Mesothelial cell of epicardium (in vitro differentiated cells): ENCODE measurements at places on chromosomes 7 and 10.

- H3K4me1 ChIP-seq: peaks cover 7% of the 10 kb centered on the region
- no peak overlapping the region for H3K4me3 ChIP-seq
- no peak for DNase-seq
- H3K27me3 ChIP-seq: peaks cover 4% of the 10 kb centered on the region
- no peak overlapping the region for H3K27ac ChIP-seq
- H3K36me3 ChIP-seq: no peaks in the 10 kb centered on the region
Observed at GRCh38 chr10:5963591-5963990, 13.8 kb downstream of the IL15RA start.

GRCh38 chr10:123651421-123652047, 14.6 kb upstream of the GPR26 start:
- peaks cover 55% of the 10 kb centered on the region for H3K27me3 ChIP-seq
- no peak overlapping the region for H3K4me3 ChIP-seq
- H3K27ac ChIP-seq: no peak overlapping the region

DNA sequence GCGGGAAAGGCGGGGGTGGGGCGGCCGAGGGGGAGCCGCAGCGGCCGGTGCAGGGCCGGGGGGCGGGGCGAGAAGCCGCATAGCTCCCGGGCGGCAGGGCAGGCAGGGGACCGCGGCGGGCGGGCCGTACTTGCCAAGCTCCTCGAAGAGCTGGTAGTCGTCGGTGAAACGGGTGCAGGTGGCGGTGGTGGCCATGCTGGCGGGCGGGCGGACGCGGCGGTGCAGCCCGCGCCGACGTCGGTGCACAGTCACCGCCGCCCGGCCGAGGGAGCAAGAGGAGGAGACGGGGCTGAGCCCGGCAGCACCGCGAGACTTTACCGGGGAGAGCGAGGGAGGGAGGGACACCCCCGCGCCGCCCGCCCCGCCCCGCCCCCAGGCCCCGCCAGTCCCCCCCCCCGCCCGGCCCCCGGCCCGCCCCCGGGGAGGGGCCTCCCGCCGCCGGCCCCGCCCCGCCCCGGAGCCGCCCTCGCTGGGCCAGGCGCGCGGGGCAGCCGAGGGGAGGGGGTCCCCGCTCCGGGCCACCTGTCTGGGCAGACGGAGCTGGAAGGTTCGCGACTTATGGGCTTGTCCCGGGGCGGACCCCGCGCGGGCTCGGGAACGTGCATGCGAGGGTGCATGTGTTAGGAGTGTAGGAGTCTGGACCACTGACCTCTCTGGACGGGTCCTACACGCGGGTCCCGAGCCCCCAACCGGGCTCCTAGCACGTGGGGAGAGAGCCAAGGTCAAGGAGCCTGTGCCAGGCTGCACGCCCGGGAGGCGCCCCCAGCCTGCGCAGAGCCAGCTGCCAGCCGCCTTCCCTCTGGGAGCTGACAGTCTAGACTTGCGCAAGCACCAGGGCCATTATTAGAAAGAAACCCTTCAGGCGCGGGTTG, at the start of gene CAMK2G:
Gene CAMK2G, minus strand, starts transcription at position 289 of the 872 bp plus-strand sequence. Its CDS starts 94 bp downstream, at position 195.
- H3K4me3 ChIP-seq: peak within 1 kb of the TSS; percentile 74
- DNase-seq: peak; percentile 69
- no peak within 1 kb of the TSS for H3K27ac ChIP-seq
- peaks cover 2% of the 10 kb centered on the region for H3K27me3 ChIP-seq
- H3K36me3 ChIP-seq: peaks cover 2% of the 10 kb centered on the region
- H3K4me1 ChIP-seq: peaks cover 20% of the 10 kb centered on the region

GRCh38 chr7:99002148-99002826, 124.0 kb downstream of the TRRAP start:
- H3K4me3 ChIP-seq: no peak overlapping the region
- no peak for DNase-seq
- no peak overlapping the region for H3K27ac ChIP-seq
- H3K36me3 ChIP-seq: peaks cover 41% of the 10 kb centered on the region
- no peaks in the 10 kb centered on the region for H3K4me1 ChIP-seq
- H3K27me3 ChIP-seq: no peaks in the 10 kb centered on the region

DNA sequence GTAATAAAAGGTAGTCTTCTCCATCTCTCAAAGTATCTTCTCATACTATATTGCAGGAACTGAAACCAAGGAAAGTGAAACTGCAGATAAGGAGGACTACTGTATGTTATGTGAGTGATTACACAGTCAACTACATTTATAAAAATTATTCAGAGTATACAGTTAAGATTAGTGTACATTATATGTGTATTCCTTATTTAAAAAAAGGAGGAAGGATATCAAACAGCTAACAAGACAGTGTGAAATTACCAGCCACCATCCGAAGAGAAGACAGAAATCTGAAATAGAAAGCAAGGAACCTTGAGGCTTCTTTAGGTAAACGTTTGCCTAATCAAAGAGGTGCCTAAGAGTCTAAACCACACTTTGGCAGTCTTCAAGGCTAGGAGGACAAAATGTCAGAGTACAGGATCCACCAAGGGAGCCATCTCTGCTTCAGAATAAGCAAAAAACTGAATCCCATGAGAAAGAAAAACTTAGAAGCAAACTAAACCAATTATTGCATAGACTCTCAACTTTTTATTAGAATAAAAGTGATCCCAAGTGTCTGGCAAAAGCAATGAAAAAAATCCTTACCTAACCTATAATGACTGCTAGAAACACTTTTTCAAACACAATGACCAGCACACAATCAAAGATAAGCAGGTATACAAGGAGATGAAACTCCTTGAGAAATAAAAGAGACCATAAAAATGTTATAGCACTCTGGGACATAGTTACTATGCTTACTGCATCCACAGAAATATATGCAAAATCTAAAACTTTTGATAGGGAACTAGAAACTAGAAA, 6.4 kb downstream of the USP6NL start:
- H3K4me3 ChIP-seq: no peak overlapping the region
- H3K27ac ChIP-seq: no peak overlapping the region
- H3K4me1 ChIP-seq: peaks cover 42% of the 10 kb centered on the region
- no peak for DNase-seq
- H3K36me3 ChIP-seq: peaks cover 5% of the 10 kb centered on the region

- no peak overlapping the region for H3K4me3 ChIP-seq
- no peaks in the 10 kb centered on the region for H3K36me3 ChIP-seq
- H3K4me1 ChIP-seq: no peaks in the 10 kb centered on the region
- H3K27ac ChIP-seq: no peak overlapping the region
Observed at GRCh38 chr7:149664176-149664575, 109.2 kb downstream of the ZNF467 start.

DNA sequence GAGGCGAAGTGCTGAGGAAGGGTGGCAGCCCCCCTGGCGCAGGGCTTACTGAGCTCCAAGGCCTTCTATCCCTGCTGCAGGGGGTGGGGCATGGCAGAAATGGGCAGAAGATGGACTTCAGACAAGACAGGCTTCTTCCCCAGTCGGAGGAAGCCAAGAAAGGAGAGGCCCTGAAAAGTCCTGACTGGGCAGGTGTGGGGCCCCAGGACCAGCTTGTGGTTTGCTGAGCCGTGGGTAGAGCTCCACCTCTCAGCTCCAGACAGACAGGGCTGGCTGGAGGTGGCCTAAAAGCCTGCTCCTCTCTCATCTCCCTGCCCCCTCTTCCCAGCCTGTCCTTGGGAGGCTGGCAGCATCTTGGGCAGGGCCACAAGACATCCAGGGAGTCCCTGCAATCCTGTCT, 67.7 kb downstream of the C10orf105 start:
- H3K4me3 ChIP-seq: no peak overlapping the region
- H3K36me3 ChIP-seq: no peaks in the 10 kb centered on the region
- peaks cover 21% of the 10 kb centered on the region for H3K4me1 ChIP-seq

DNA sequence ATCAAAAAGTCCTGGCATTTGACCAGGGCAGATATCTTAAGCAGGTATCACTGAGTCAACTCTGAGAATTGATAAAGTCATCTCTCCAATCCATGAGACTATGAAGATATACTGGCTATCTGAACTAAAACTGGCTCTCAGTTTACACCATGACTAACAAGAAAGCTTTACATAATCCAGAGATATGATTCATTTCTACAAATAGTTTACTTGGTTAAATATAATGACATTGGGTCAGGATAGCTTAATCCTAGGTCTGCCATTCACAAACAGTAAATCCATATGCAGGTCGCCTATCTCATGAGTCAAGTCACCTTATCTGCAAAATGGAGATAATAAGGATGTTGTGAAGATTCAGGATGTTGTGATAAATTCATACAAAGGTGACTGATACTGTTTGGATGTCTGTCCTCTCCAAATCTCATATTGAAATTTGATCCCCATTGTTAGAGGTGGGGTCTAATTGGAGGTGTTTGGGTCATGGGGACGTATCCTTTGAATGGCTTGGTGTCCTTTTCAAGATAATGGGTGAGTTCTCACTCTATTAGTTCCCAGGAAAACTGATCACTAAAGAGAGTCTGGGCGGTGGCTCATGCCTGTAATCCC, 117.4 kb downstream of the JMJD1C start:
- H3K4me1 ChIP-seq: no peaks in the 10 kb centered on the region
- H3K4me3 ChIP-seq: no peak overlapping the region
- H3K36me3 ChIP-seq: peaks cover 10% of the 10 kb centered on the region
- H3K27ac ChIP-seq: no peak overlapping the region
- H3K27me3 ChIP-seq: no peaks in the 10 kb centered on the region

DNA sequence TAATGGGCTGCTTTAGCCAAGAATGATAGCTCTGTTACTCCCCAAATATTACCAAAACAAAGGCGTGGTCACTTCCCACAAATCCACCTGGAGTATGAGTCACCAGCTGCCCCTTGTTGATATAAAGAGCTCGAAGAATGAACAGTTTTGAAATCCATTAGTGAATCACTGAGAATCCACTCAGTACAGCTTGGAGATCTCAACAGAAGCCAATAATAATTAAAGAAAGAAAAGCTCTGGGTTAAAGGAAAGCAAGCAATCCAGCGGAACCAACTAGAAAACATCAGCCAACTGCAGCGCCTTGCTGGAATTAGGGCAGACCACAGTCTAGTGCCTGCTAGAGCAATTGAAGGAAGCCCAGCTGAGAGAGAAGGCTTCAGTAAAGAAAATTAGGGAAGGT, 576.0 kb upstream of the C7orf33 start:
- no peaks in the 10 kb centered on the region for H3K36me3 ChIP-seq
- peaks cover 24% of the 10 kb centered on the region for H3K27me3 ChIP-seq
- no peak for DNase-seq
- no peaks in the 10 kb centered on the region for H3K4me1 ChIP-seq
- H3K4me3 ChIP-seq: no peak overlapping the region
